ENCODE measurements at places on chromosomes 3 and 15. TPM values are rescaled to one million over a fixed set of nuclear protein-coding genes. Genes with fewer than 3 reads are reported as not detected.

Gene GATM
- 0.59 TPM for total RNA-seq

DNA sequence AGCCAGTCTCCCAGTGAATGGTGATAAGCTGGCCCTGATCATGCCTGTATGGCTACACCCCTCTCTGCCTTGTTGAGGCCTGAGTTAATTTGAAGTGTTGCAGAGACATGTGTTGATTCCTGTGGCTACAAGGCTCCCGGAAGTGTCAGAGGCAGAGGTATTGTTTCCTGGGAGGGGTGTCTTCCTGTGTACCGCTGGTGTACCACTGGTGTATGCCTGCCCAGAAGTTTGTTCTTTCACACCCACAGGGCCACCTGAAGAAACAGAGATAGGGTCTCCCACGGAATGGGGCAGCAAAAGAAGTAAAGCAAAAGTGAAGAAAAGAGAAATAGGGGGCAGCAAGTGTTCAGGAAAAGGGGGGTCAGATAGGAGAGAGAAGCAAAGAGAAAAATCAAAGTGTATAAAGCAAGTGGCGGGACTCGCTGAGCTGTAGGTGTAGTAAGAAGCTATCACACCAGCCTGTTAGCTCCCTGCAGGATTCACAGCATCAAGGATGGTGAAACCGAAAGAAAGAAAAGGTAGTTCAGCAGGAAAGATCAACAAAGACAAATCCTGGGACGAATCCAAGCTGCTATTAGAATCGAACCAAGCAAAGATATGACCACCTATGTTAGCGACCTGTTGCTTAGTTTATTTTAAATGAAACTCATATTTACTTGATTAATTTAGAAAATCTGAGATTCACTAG, 36.6 kb upstream of the CD47 start:
- H3K27me3 ChIP-seq: no peaks in the 10 kb centered on the region
- no peak overlapping the region for H3K27ac ChIP-seq
- no peak overlapping the region for H3K4me3 ChIP-seq
- no peaks in the 10 kb centered on the region for H3K36me3 ChIP-seq
- peaks cover 17% of the 10 kb centered on the region for H3K4me1 ChIP-seq

Gene IGSF10
- total RNA-seq: 2.7 TPM

Gene SLC27A2
- not detected for total RNA-seq

DNA sequence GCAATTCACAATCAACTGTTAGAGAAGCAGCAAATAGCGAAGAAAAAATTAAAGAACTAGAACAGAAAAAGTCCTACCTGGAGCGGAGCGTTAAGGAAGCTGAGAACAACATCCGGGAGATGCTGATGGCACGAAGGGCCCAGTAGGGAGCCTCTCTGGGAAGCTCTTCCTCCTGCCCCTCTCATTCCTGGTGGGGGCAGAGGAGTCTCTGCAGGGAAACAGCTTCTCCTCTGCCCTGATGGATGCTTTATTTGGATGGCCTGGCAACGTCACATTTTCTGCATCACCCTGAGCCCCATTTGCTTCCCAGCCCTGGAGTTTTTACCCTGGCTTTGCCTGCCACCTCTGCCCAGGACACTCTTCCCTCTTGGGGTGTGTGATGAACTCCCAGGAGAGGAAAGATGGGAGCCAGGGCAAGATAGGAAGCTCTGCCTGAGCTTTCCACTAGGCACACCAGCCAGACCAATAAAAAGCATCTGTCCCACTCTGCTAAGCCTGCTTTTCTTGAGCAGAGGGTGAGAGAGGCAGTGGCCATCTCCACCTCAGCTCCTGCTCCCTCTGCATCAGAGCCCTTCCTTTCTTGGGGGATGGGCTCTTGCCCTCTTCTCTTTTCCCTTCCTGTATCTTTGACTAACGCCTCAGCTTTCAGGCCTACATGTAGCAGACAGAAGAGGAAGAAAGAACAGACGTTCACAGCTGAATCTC, 39.4 kb downstream of the PPARG start:
- no peak overlapping the region for H3K27ac ChIP-seq
- no peaks in the 10 kb centered on the region for H3K27me3 ChIP-seq
- H3K36me3 ChIP-seq: no peaks in the 10 kb centered on the region

DNA sequence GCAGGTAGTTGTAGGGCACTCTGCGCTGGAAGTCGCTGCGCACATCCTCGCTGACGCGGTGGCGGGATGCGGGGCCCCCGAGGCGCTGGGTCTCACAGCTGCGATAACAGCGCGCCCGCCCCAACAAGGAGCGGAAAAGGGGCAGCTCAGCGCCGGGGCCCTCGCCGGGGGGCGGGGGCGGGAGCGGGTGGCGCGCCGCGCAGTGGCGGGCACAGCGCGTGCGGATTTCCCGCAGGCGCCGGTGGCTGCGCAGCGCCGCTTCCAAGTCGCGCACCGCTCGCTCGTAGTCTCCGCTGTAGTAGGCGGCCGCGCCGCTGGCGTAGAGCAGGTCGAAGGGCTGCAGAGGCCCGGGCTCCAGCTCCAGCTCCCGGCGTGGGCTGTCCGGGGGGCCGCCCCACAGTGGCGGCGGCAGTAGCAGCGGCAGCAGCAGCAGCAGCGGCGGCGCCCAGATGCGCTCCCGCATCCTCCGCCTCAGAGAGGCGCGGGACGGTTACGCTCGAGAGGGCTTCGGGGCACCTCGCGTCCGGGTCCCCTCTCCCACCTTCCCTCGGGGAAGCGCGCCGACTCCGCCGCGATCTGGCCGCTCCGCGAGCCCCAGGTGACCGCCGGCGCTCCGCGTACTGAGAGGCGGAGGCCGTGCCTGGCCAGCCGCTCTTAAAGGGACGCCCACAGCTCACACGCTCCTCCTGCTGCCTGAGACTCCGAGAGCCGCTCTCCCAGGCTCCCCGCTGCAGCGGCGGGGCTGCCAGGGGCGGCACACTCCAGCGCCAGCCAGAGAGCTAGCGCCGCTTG, at the start of gene P3H2:
Gene P3H2 (minus strand): TSS at position 629 of the 792 bp plus-strand sequence. CDS start 166 bp downstream, at position 463.
- H3K4me3 ChIP-seq: peak within 1 kb of the TSS; percentile 85
- no peaks in the 10 kb centered on the region for H3K27me3 ChIP-seq
- DNase-seq: peak; percentile 98

- no peak for DNase-seq
- H3K27ac ChIP-seq: no peak overlapping the region
- H3K36me3 ChIP-seq: no peaks in the 10 kb centered on the region
- H3K27me3 ChIP-seq: no peaks in the 10 kb centered on the region
- no peaks in the 10 kb centered on the region for H3K4me1 ChIP-seq
- H3K4me3 ChIP-seq: no peak overlapping the region
These were observed 46.6 kb downstream of the DPPA2 start for GRCh38 chr3:109269577-109270275.

- no peak overlapping the region for H3K27ac ChIP-seq
- peaks cover 6% of the 10 kb centered on the region for H3K27me3 ChIP-seq
- H3K36me3 ChIP-seq: no peaks in the 10 kb centered on the region
- H3K4me1 ChIP-seq: peaks cover 17% of the 10 kb centered on the region
These were observed 5.5 kb upstream of the NR2E3 start for GRCh38 chr15:71804695-71805470.

Gene MGLL
- 18.1 TPM for total RNA-seq

DNA sequence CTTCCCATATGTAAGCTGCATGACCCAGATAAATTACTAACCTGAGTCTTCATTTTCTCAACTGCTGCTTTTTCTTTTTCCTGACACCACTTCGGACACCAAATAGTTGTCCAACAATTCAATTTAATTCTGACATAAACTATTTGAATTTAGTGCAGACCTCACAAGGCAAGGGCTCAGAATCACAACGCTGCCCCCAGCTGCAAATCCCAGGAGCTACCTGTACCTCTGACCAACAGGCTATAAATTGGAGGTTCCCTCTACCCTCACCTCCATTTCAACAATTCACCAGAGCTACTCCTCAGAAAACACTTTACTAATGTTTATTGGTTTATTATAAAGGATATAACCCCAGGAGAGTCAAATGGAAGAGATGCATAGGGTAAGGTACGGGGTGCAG, 737.6 kb downstream of the NTRK3 start:
- no peaks in the 10 kb centered on the region for H3K27me3 ChIP-seq
- H3K36me3 ChIP-seq: no peaks in the 10 kb centered on the region
- H3K4me1 ChIP-seq: no peaks in the 10 kb centered on the region
- no peak overlapping the region for H3K27ac ChIP-seq

Gene GALNT15
- total RNA-seq: 7.1 TPM

- no peaks in the 10 kb centered on the region for H3K27me3 ChIP-seq
- H3K27ac ChIP-seq: no peak overlapping the region
- peaks cover 3% of the 10 kb centered on the region for H3K4me1 ChIP-seq
- no peak overlapping the region for H3K4me3 ChIP-seq
These were observed 246.4 kb downstream of the ALCAM start for GRCh38 chr3:105613120-105613519.

DNA sequence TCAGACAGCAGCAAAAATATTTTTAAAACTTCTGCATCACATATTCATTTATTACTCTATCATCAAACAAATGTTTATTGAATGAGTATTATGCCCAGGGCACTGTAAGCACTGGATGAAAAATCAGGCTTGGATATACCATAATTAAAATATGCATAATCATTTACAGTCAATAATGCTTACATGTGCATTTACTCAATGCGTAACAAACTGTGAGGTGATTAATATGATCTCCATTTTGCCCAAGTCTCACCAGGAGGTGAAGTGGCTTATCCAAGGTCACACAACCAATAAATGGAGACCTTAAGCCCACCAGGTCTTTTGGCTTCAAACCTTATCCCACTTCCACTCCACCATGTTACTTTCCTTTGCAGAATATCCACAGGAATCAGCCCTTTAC, 117.3 kb upstream of the SLC24A5 start:
- no peaks in the 10 kb centered on the region for H3K36me3 ChIP-seq
- H3K27ac ChIP-seq: no peak overlapping the region
- H3K27me3 ChIP-seq: no peaks in the 10 kb centered on the region
- no peak overlapping the region for H3K4me3 ChIP-seq

- peaks cover 77% of the 10 kb centered on the region for H3K36me3 ChIP-seq
- H3K4me3 ChIP-seq: no peak overlapping the region
- no peaks in the 10 kb centered on the region for H3K27me3 ChIP-seq
- H3K4me1 ChIP-seq: no peaks in the 10 kb centered on the region
These were observed 27.1 kb downstream of the EIF2AK4 start for GRCh38 chr15:39961051-39961450.

Gene ADPRH
- total RNA-seq: 8.3 TPM

DNA sequence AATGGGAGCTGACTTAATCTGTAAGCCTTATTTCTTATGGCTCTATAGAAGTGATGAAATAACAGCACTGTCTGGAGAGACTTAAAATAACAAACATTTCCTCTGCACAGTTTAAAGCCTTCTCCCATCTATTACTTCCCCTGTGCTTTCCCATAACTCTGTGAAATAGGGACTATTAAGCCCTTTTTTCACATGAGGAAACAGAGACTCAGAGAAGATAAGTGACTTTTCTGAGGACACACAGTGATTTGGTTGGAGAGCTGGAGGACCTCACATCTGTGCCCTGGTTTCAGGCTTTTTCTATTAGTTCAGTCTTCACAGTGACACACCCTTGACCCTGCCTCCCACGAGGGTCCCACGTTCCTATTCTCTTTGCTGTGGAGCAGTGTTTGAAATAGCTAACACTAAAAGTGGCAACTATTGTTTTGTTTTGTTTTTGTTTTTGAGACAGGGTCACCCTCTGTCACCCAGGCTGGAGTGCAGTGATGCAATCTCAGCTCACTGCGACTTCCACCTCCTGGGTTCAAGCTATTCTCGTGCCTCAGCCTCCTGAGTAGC, 82.9 kb downstream of the ST6GAL1 start:
- DNase-seq: peak; percentile 79
- no peaks in the 10 kb centered on the region for H3K27me3 ChIP-seq
- no peak overlapping the region for H3K27ac ChIP-seq
- no peak overlapping the region for H3K4me3 ChIP-seq
- H3K36me3 ChIP-seq: no peaks in the 10 kb centered on the region

- DNase-seq: no peak
- no peaks in the 10 kb centered on the region for H3K36me3 ChIP-seq
These were observed 1174.7 kb downstream of the ZPLD1 start for GRCh38 chr3:103609472-103609871.

GRCh38 chr3:49006408-49007067, 653 bp upstream of the WDR6 start:
- peak; percentile 86 for DNase-seq
- H3K27ac ChIP-seq: peak overlapping the region; percentile 93
- no peaks in the 10 kb centered on the region for H3K27me3 ChIP-seq
- peak overlapping the region; percentile 94 for H3K4me3 ChIP-seq
- H3K4me1 ChIP-seq: peaks cover 16% of the 10 kb centered on the region
- no peaks in the 10 kb centered on the region for H3K36me3 ChIP-seq

Gene MYH15
- 0.36 TPM for total RNA-seq

Gene C3orf22
- total RNA-seq: not detected

All from osteoblast (primary cell).